NCI-H2081 treated with DMSO at 0.1 percent for 48 hours (cell line): ENCODE measurements at places on chromosomes 3 and 15.

- DNase-seq = peak; percentile 61
Observed at GRCh38 chr3:27484015-27484844, at the start of gene SLC4A7. Gene SLC4A7, minus strand, starts transcription at chr3:27484384. Its CDS starts 258 bp downstream, at chr3:27484126.

DNA sequence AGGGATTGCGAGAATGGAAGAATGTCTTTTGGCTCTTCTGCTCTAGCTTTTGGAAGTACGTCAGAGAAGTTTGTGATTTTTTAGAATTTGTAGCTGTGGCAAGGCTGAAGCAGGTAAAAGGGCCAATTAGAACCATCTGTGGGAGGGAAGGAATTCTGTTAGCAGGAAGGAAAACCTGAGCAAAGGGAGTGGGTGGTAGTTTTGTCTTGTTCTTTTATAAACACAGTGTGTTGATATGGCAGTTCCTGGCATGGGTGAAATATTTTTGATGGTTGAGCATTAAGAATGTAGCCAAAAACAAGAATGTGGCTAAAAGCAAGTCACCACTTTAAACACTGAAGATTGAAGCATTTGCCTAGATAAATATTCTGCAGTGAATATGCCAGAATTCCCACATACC lies 23.8 kb downstream of the DAG1 start:
- no peak for DNase-seq

DNA sequence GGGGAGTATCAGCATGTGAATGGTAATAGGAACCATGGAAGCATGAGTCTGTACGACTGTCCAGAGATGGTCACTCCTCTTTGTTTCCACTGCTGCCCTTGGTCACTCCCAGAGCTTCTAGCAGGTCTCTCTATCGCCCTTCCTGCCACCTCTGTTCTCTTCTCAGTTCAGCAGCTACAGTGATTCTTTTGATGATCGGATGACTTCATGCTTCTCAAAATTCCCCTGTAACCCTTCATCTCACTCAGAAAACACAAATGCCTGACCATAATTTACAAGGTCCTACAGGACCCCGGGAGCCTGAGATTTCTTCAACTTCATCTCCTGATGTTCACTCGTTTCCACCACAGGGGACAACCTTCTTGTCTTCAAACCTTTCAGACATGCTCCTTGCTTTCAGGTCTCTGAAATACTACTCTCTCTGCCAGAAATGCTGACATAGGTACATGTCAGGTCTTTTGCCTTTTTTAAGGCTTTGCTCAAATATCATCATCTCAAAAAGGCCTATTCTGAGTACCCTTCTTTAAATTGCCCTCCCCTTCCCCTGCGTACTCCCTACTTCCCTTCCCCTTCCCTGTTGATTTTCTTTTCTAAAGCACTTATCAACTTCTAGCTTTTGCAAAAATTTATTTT lies 42.1 kb upstream of the BHLHE40 start:
- DNase-seq = no peak

- no peak for DNase-seq
Observed at GRCh38 chr3:197394464-197395321, 96.3 kb upstream of the DLG1 start.

GRCh38 chr3:126290325-126290724 lies 66.9 kb downstream of the KLF15 start:
- no peak for DNase-seq

DNA sequence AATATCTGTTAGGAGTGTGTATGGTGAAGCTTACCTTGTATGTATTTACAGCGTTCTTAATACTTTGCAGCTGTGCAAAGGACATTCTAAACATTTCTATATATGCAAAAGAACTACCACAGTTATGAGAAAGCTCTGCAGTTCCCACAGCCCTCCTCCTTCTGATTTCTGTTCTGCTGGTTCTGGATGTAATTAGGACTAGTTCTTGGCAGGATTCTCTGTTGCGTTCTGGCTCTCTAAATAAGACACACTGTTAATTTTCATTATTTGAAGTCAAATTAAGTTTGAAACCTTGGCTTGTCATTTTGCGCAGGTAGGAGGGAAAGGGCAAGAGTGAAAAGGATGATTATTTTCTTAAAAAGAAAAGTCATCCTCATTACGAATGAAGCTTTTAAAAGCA lies 76.4 kb downstream of the FNDC3B start:
- DNase-seq = no peak

GRCh38 chr3:101989578-101990200 lies 140.4 kb downstream of the NFKBIZ start:
- no peak for DNase-seq

DNA sequence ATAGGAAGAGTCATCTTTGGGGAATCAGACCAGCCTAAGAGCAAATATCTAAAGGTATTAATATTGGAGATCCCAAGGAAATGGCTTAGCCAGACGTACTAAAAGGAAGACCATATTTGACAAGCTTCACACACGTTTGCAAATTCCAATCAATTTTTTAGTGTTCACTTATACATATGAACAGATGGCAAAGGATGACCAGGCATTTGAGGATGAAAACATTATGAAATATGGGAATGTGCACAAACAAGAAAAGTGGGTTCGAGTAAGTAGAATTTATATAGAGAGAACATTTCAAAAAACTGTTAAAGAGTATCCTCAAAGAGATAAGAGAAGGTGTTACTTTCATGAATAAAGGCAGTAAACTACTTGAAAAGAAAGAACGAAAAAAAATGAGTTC lies 25.9 kb upstream of the CRYBG3 start:
- no peak for DNase-seq

- DNase-seq = no peak
Observed at GRCh38 chr3:55442861-55443260, 44.2 kb downstream of the WNT5A start.

DNA sequence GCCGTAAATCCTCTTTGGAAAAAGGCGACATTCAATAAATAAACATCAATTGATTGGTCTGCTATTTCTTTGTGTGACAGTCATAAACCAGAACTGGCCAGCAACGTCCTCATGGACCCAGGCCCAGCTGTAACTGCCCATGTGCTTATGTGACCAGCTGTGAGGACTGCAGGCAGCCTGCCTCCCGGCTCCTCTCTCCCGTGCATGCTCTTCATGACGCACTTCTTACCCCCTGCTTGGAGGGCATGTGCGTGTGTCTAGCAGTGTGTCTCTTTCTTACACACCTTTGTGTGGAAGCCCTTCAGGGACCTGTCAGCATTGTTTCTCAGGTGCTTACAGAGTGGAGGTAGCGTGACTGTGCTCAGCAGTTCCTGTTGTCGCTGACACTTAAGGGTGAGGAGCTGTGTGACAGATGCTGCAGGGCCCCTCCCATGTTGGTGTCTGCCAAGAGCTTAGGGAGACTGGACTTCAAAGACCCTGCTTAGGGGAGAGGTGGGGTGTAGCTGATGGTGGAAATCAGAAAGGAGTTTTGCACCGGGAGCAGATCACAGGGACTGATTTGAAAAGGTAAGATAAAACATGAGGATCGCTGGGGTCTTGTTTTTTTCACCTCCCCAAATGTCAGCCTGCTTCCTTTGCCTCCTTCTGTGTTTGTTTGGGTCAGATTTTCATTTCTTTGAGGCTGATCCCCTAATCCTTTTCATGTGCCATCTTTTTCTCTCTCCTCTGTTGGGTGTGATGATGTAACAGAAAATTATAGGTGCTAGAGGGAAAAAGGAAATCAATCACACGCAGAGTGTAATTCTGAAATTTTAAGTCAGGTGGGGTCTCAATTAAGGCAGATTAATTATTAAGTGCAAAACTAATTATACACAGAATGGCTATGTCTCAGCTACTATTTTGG lies 2.1 kb downstream of the PODXL2 start:
- peak; percentile 39 for DNase-seq

GRCh38 chr3:102745881-102746280 lies 311.1 kb downstream of the ZPLD1 start:
- no peak for DNase-seq

GRCh38 chr15:41281236-41281635 lies 50.2 kb downstream of the CHP1 start:
- no peak for DNase-seq
